Caco-2 (cell line): ENCODE measurements at places on chromosomes 1 and 21.
A peak's percentile ranks its signal among the peaks of the same experiment; 100 is the strongest.

- no peak for DNase-seq
These were observed 464.9 kb upstream of the ADGRL2 start for GRCh38 chr1:81335876-81336275.

DNA sequence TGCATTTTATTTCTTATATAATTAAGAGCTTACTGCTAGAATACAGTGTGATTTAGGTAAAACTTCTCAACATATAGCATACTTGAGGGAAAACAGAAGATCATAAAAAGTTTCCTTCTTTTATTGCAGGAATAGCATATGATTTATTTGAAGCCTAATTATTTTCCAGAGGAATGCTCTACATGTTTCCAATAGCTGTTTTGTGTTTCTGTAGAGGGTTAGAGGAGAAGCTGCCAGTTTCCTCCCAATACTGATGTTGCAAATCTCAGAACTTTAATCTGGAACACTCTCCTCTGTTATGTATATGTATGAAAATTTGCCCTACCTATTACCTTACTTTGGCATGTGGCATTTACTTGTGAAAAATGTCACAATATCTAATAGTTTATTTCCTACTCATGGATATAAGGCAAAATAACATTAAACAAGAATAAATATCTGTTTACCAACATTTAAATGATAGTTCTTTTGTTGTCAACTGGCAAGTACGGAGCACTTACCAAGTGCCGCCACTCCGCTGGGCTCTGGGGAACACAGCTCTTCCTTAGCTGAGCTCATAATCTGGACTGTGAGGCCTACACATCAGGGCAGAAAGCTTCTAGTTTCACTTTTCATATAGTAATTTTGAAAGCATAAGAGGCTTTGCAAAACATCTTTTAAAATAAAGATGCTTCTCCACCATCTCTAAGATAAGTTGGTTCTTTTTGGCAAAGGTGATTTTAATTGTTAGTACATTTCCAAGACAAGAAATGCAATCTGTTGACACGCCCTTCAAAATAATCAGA is 239.8 kb upstream of the C1orf105 start:
- DNase-seq = no peak

DNA sequence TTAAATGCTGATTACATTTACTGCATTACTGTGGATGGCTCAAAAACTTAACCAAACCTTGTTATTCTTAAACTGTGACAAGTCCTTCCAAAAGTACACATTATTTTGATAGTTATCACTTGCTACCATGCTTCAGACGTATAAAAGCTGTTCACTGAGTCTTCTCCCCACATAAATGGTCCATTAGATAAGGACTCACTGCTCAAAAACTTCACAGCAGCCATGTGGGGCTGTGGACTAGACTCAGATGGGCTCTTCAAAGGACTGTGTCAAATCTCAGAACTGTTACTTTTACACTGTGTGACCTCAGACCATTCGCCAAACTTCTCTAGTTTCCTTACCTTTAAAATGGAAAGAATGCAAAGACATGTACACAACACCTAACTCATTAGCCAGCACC is 11.6 kb downstream of the SCAF4 start:
- DNase-seq = no peak

DNA sequence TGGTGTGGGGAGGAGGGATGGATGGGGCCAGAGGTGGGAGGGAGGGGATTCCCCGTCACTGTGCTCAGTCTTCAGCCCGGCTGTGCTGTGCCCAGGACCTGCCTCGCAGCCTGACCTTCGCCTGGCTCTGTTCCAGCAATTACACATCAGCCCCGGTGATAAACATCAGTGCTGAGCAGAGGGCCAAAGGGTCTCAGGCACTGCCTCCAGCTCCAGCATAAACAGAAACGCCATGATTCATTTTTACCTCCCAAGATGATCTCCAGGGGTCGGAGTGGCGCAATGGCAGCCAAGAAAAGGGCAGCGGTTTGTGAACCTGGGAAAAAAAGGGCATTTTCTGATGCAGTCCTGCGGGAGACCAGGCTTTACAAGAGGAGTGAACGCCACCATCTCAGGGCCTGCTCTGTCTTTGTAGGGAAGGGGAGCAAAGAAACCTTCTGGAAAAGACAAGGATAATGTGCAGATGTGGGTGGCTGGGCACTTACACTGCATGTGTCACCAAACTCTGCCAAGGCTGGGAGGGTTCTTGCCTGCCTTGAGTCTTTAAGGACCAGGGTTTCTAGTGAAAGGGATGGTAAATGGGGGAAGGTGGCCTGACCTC is 28.1 kb downstream of the SHISA4 start:
- DNase-seq = no peak

DNA sequence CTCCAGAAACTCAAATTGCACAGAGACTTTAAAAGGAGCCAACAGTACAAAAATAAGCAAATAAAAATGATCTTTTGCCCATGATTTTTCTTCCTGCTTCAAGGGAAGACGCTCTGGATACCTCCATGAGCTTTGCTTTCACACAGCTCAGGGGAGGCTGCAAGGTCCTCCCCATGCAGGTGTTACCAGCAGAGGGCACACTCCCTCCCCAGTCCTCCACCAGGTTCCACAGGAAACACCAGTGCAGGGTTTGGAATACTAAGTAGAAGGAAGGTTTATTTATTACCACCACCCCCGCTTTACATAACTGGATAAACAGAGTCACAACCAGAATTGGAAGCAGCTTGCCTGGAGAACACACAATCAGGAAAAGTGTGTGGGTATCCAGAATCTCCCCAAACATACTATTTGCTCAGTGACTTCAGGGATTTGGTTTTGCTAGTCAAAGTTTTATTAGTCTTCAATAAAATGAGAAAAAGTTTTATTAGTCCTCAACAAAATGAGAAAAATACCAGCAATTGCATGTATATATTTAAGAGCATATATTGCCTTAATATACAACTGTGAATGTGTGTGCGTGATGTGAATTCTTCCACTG is 37.3 kb downstream of the HSD3B1 start:
- peak; percentile 22 for DNase-seq

DNA sequence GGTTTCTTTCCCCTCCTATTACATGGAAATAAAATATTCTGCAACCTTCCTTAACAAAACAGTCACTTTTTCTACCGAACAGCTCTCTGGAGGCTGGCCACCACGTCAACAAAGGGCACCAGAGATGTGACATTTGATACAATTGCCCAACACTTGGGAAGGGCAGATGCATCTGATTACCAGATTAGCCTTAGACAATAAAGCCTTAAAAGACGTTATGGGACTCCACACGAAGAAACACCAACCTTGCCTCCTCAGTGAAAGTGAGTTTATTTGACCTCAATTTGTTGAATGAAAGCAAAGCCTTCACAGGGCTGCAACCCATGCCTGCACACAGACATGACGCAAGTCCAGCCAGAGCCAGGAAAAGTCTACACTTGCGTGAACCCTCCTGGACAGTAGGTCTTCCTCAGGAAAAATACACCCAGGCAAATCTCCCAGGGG is 136.1 kb downstream of the TGFBR3 start:
- no peak for DNase-seq

DNA sequence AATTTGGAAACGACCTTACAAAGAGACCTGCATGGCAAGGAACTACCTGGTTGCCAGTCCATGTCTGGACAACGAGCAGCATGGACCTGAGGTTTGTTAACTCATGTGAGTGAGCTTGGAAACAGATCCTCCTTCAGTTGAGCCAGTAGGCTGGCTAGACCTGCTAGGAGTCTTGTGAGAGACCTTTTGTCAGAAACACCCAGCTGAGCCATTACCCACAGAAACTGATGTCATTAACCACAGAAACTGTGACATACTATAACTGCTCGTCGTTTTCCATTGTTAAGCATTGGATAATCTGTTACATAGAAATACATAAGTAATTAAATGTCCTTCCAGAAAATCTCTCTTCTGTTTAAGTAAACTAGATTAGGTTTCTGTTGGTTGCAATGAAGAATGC is 211.1 kb upstream of the C21orf91 start:
- DNase-seq = no peak

- no peak for DNase-seq
These were observed 26.2 kb downstream of the ATP8B2 start for GRCh38 chr1:154351363-154352068.

GRCh38 chr1:177172866-177173265 is 2.1 kb downstream of the BRINP2 start:
- no peak for DNase-seq

DNA sequence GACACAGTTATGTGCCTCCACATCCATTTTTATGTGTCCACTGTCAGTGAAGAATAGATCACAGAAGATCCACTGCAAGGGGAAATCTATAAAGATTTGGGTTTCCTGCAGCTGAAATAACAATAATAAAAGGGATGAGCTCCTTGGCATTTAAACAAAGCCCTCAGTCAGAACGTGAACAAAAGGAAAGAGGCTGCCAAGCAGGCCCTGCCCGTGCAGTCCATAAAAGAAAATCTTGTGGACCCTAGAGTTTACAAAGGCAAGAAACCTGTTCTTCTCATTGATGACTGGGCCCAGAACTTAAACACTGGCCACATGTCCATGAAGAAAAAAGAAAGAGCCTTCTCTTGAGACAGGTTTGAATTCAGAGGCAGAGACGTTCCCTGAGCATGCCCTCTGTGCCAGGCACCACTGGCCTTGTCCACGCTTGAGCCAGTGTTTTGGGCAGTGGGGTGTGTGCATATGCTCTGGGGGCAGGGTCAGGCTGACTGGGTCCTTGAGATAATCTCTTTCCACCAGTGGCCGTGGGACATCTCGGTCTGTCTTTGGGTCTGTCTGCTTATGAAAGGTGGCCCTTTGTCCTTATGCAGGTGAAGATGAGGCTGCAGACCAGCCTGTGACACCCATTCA is 142.7 kb downstream of the HIVEP3 start:
- no peak for DNase-seq

DNA sequence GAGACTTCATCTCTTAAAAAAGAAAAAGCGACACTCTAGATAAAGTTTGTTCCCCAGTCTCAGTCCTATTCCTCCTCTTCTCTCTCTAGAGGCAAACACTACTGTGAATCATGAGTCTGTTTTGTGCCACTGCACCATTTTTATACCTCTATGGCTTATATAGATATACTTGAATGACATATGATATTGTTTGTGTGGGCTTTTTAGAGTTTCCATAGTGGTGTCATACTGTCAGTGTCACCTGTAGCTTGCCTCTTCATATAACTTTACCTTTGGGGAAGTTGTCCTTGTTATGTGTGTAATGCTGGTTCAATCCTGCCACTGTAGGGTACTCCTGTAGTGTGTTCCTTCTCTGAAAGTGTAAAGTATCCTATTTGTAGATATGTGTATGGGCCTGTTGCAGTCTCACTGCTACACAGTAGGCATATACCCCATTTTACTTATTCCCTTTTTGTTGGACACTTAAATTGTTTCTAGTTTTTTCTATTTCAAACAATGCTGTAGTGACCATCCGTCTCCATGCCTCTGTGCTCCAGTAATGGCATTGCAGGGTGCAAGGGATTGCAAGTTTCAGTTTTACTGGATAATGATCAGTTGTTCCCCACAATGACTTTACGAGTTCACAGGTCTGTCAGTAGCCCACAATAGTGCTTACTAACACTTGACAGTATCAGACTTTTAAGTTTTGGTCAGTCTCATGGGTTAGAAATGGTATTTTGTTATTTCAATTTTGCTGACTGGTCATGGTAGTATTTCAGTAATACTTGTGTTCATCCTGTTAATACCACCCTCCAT is 2.7 kb downstream of the PRMT2 start:
- no peak for DNase-seq

DNA sequence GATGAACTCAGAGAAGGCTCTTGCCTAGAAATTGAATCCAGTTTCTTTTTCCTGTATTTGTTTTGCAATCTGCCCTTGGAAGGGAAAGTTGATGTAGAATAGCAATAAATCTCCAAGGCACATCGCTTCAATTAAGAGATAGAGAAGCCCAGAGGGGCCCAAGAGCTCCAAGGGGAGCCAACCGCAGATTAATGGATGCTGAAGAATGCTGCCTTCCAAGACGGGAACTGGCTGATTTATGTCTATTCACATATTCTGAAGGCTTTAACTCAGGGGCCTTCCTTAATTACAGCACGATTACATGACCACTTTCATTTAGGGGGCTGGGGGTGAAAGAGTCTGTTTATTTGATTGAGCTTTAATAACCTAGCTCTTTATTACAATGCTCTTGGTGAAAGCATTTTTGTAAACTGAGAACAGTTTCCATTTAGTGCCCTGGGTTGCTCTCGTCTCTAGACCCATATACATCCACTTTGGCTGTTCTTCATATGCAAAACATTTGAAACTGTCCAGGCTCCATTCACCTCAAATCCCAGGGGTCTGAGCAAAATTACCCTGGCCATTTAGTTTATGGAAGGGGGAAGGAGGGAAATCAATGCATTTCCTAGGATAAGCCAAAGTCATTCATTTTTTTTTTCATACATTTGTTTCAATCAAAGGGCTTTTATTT is 87.4 kb upstream of the CLDN14 start:
- no peak for DNase-seq
